Hair follicle dermal papilla cell (primary cell): ENCODE measurements at places on chromosomes 11 and 22. TPM values are rescaled to one million over a fixed set of nuclear protein-coding genes. Genes with fewer than 3 reads are reported as not detected.

Gene TMEM223
- total RNA-seq = 12.3 and 13.1 TPM in 2 replicates

Gene OR8A1
- total RNA-seq = under 0.01 TPM in 1 of 2 replicates, not detected in the other

Gene SPI1
- not detected in 2 replicates for total RNA-seq

Gene MRGPRF
- 211 and 225 TPM in 2 replicates for total RNA-seq

Gene MUC5B
- total RNA-seq = not detected in 2 replicates

Gene PGR
- total RNA-seq = 3.2 and 3.6 TPM in 2 replicates
